ENCODE measurements at places on chromosomes 11 and 22.

DNA sequence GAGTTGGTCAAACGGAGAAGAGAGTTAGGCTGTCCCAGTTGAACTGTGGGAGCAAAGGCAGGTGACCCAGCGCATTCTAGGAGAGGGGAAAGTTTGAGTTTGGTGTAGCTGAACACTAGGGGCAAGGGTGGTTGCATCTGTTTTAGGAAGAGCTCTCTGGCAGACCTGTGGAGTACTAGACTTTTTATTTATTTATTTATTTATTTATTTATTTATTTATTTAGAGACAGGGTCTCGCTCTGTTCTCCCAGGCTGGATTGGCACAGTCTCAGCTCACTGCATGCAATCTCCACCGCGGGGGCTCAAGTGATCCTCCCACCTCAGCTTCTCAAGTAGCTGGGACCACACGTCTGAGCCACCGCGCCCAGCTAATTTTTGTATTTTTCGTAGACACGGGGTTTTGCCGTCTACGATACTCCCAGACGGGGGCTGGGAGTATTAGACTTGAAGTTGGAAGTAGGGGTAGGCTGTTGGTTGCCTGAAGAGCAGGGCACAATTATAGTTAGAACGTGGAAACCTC is 950 bp upstream of the ACER3 start:
- DNase-seq = no peak

- DNase-seq = no peak
Observed at GRCh38 chr22:50688448-50688847, 15.8 kb downstream of the SHANK3 start.

- DNase-seq = no peak
Observed at GRCh38 chr11:44690651-44691050, 36.1 kb upstream of the TSPAN18 start.

- DNase-seq = no peak
Observed at GRCh38 chr11:72343006-72343756, 91.2 kb downstream of the CLPB start.

GRCh38 chr11:16785520-16786128 is 47.2 kb downstream of the C11orf58 start:
- DNase-seq = peak; percentile 47
